ENCODE measurements at places on chromosomes 2 and 18. TPM values are rescaled to one million over a fixed set of nuclear protein-coding genes. Genes with fewer than 3 reads are reported as not detected.

Gene SLC19A3
- not detected for total RNA-seq

Gene CYP27A1
- 0.39 TPM for total RNA-seq

Gene CRYBA2
- not detected for total RNA-seq

Gene PROM2
- 0.85 TPM for total RNA-seq

Gene UGT1A5
- not detected for total RNA-seq

DNA sequence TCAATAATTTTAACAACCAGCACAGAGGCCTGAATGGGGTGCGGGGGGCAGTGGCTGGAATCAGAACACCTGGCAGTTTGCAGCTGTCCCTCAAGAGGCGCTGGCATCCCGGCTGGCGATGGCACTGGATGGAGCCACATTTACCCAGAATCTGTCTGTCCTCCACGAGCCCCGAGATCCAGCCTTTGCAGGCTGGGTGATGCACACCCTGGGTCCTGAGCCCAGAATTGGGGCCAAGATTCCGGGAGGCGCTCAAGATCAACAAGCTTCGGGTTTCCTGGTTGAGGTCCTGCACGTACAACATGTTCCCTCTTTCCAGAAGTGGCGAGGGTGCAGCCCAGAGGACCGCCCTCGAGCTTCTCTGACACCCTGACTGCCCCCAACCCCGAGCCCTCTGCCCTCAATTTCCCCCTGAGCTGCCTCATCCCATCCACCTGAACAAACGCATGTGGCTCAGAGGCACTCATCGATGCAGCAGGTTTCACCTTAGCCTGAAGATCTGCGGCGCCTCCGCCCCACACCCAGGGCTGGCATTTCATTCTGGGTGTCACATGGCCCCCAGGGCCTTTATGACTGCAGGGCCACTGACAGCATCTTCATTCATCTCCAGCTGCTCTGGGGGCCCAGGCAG, 97.5 kb downstream of the TFCP2L1 start:
- DNase-seq, result no peak

DNA sequence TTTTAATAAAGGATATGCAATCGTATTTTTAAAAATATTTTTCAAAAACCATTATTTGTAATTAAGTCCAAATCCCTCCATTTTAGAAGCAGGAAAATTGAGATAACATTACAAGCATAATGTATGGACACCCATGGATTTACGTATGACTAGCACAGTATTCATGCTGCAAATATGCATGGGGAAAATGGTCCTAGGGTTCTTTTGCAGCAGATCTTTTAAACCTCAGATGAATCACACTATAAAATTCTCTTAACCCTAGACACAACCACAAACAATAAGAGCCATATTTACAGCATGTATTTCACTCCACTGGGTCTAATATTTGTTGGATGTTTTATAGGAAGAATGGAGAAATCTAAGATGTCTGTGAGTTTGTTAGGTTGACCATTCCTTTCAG, 453.4 kb downstream of the TGIF1 start:
- no peak for DNase-seq

DNA sequence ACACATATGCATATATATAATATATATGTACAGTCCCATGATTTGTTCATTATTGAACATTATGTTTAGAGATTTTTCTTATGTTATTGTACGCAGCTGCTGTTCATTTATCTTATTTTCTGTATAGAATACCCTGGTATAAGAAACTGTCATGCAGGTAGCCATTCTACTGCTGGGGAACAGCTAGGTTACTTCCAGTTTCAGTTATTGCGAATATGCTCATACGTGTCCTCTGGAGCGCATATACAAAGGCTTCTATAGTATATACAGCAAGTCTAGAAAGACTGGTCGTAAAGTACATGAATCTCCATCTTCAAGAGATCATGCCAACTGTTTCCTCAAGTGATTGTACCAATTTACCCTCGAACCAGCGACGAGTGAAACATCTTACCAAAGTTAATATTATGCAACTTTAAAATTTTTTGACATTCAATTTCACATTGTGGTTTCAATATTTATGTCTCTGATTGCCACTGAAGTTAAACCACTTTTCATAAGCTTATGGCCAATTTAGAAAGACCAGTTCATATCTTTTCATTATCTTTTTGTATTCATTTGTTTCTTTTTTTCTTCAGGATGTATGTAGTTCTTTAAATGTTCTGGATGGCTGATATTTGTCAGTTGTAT, 53.5 kb downstream of the RDH14 start:
- DNase-seq, result no peak

Data from B cell (primary cell).